ENCODE measurements at places on chromosomes 7 and 10.

- no peak for DNase-seq
Observed at GRCh38 chr7:140680886-140681285, 8.1 kb downstream of the ADCK2 start.

DNA sequence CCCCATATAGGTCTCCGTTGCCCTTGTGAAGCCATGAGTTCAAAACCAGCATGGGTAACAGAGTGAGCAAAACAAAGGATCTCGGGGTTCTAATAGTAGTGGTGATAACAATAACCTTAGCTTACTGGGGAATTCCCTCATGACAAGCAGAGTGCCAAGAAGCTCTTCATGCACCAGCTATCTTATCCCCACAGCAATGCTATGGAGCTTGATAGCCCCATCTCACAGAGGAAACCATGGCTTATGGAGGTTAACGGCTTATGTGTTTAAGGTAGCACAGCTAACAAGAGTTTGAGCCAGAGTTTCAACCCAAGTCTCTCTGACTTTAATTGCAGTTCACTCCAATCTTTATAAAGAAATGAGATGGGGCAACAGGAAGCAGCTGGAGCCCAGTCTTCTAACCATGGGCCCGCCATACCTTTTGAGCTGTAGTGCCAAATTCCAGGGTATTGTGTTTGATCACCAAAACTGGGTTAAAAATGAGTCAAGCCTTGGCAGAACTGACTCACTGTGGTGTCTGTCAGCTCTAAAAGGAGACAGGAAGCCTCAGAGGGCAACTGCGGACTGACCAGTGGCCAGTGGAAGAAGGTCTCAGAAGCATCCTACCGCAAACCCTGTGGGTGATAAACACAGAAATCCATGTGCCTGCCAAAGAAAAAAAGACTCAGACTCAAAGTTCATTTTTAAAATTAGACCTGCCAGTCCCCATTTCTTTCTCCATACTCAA, 16.5 kb upstream of the PLAU start:
- no peak for DNase-seq

DNA sequence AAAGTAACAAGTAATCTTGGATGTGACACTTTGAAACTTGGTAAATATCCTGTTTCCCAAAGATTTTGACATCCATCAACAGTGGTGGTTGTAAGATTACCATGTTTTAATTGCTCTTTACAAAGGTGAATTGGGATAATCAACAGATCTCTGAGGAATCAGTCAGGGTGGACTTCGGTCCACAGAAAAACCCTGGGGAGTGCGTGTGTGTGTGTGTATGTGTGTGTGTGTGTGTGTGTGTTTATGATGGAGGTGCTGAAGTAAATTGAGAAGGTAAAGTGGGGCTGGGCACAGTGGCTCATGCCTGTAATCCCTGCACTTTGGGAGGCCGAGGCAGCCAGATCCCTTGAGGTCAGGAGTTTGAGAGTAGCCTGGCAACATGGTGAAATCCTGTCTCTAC, 12.0 kb upstream of the AUTS2 start:
- no peak for DNase-seq

GRCh38 chr10:6200734-6201515, 1.8 kb upstream of the PFKFB3 start:
- DNase-seq, result peak; percentile 72

GRCh38 chr7:114048386-114049235, 129.8 kb upstream of the PPP1R3A start:
- peak; percentile 72 for DNase-seq

- DNase-seq, result no peak
Observed at GRCh38 chr10:102627736-102628293, 16.5 kb upstream of the TRIM8 start.

- no peak for DNase-seq
Observed at GRCh38 chr7:73895626-73896025, 34.7 kb downstream of the TMEM270 start.

DNA sequence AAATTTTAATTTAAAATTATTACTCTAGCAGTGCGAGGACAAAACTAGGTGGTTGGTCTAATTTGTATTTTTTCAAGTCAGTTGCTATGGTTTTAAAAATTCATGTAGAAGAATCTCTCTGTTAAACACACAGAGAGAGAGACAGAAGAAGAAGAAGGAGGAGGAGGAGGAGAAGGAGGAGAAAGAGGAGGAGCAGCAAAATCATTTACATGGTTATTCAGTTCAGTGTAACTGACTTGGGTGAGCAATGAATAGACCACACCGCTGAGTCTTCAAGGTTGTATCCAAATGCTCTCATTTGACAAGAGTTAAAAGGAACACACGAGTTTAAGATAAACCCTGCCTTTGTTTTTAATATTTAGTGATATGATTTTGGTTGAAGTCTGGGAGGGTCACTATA, 131.1 kb downstream of the PDE1C start:
- no peak for DNase-seq

DNA sequence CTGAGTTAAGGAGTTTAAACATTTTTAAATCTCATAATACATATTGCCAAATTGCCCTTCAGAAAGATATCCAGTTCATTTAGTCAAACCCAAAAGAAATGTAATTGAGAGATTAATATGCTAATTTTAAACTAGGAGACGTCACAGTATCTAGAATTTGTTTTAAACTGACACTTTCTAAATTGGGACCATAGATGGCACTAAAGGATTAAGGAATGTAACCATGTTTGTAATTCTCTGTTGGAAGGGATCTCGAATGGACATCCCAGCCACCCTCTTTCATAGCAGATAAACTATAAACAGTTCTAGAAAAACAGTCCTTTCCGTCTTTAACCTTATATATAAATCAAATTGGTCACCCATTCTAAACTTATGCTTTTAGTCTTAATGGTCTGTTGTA, 30.0 kb upstream of the SAMD9L start:
- no peak for DNase-seq

DNA sequence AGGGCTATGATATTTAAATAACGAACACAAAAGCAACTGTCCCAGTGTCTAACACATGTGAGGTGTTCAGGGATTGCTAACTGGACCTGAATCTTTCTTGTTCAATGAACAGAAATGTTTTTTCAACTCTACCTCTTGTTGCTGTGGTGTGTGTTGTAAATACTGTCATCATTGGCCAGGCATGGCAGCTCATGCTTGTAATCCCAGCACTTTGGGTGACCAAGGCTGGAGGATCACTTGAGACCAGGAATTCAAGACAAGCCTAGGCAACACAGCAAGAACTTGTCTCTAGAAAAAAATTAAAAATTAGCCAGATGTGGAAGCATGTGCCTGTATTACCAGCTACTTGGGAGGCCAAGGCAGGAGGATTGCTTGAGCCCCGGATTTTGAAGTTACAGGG, 1250.9 kb downstream of the TYW1 start:
- no peak for DNase-seq

DNA sequence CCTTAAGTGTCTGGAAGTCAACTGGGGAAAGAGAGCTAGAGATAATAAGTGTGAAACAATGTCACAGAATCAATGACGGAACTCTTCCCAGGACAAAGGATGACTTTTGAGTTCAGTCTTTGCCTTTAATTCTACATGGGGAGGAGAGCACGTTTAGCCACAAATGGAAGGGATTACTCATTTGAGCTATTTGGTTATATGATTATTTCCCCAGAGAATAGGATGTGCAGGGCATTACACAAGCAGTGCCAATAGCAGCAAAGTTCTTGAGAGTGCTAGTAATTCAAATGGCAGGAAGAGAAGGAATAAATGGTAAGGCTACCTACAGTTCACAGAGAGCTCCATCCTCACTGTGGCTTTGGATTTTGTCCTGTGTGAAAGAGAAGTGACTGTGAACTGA, 6.0 kb downstream of the EGFR start:
- no peak for DNase-seq

DNA sequence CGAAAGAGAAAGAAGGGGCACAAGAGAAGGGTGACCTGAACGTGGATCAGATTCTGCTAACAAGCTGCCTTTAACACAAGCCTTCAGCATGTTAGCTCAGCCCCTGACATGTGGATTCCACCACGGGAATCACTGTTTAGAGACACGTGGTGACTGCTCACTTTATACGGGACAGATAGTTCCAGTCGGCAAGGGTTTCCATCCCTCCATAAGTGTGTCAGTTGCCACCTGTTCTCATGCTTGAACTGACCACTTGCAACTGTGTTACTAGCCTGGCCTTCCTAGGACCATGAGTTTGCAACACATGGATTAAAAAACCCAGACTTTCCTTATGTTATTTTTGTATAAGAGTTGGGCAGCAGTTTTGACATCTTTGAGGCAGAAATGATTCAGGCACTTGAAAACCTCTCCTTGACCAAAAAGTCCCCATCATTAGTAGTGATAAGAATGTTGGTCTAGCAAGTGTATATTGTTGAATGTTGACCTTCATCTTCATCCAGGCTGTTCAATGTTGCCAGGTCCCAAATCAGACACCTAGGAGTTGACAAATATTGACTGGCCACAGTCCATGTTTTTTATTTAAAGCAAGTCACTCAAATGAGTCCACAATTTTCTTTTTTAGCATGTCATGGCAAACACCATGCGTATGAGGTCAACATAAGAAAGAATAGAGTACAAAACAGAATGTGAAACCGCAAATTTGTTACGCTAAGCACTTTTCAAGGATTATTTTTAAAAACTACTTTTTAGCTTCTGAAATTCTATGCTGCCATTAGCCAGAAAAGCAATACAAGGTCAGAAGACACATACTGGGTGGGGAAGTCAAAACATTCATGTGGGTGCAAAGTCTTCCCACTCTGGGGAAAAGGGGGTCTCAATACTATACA, 101.6 kb downstream of the ABLIM1 start:
- DNase-seq, result peak; percentile 26

- DNase-seq, result no peak
Observed at GRCh38 chr7:28629216-28629842, 217.0 kb downstream of the CREB5 start.

GRCh38 chr10:33209802-33210201, 124.7 kb downstream of the NRP1 start:
- DNase-seq, result no peak

- no peak for DNase-seq
Observed at GRCh38 chr7:151186640-151187408, at the start of gene ASB10. Gene ASB10, minus strand, starts transcription at chr7:151187250. Its CDS starts 120 bp downstream, at chr7:151187130.

DNA sequence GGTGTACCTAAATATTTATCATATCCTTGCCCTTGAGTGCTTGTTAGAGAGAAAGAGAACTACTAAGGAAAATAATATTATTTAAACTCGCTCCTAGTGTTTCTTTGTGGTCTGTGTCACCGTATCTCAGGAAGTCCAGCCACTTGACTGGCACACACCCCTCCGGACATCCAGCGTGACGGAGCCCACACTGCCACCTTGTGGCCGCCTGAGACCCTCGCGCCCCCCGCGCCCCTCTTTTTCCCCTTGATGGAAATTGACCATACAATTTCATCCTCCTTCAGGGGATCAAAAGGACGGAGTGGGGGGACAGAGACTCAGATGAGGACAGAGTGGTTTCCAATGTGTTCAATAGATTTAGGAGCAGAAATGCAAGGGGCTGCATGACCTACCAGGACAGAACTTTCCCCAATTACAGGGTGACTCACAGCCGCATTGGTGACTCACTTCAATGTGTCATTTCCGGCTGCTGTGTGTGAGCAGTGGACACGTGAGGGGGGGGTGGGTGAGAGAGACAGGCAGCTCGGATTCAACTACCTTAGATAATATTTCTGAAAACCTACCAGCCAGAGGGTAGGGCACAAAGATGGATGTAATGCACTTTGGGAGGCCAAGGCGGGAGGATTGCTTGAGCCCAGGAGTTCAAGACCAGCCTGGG, 11.4 kb downstream of the SERPINE1 start:
- DNase-seq, result peak; percentile 95

DNA sequence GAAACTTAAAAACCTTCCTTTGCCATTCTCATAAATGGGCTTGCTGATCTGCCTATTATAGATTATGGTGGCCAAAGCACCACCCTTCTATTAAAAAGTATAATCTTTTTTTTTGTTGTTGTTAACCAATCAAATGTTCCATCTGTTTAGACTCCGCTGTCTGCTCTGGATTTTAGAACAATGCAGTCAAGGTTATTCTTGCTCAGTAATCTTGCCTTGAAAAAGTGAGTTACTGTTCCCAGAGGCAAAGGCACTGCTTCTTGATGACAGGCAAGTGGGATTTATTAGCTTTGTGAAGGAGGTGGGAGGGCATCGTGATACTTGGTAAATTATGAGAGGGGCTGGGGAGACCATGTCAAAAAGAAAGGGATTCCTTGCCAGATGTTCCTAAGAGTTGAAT, 143.5 kb downstream of the KIAA1217 start:
- DNase-seq, result no peak

DNA sequence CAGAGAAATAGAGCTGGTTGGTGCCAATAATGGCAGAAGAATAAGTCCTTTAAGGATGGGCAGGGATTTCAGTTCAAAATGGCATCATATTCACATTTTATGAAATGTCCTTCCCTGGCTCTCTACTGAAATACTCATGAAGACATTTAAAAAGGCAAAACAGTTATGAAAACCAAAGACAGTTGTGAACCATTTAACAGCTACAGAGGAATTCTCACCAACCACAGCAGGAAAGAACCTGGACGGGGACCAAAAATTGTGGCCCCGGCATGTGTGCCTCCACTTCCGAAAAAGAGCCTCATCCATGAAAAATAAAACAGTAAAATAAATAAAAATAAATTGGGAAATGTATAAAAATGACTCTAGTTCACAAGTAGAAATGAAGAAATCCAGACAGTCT, 539.5 kb downstream of the SUGCT start:
- DNase-seq, result no peak

DNA sequence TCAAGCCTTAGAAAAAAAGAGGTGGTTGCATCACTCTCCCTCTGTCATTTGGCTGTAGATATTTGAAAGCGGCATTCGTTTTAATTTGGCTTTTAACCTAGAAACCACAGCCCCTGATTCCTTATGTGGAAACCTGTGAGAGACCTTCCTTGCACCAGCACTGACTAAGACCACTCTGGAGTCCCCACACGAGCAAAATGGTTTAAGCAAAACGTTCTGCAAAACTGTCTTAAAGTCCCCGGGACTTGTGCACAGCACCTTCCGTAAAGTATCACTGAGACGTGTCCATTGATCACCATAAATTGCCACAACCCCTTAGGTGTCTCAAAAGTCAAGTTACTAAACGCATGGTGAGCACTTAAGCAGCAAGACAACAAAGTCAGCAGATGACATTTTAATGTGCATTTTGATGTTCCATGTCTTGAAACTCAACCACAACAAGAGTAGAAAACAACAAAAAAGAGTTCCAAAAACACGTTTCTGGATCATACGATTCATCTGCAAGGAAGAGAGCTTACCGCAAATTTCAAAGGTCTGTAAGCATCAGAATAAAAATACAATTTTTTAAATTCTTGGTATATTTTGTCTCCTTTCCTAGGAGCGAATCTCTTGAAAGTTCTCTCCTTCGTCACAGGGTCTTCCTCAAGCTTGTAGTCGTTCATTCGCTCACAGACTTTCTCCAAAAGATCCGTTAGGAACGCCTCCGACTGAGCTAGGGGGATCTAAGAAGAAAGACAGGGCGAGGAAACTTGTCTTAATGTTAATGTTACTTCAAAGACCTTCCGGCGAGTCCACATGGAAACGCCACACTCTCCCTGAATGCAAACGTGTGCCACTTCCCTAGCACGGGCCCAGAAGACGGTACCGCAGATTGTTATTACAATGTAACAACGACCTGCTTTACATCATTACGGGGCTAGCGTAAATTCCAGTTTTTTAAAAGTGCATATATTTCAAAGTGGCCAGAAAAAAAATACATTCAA, 37.7 kb downstream of the CNPY1 start:
- no peak for DNase-seq
